ENCODE measurements at places on chromosomes 13 and 19. TPM values are rescaled to one million over a fixed set of nuclear protein-coding genes. Genes with fewer than 3 reads are reported as not detected.

Gene TPTE2
- total RNA-seq: not detected

DNA sequence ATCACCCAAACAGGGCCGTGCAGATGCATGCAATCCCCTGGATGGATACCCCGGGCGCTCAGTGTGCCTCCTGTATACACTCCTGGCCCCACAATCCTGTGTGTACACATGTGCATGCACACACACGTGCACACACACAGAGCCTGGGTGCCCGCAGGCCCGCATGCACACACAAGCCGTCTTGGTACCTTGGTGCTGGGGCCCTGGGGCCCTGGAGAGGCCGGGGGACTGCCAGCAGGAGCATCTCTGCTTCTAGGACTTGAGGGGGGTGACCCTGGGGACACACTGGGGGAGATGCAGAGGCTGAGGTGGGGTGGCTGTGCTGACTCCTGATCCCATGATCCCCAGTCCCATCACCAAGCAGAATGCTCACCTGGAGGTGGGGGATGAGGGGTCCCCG lies 15.6 kb upstream of the EPOR start:
- DNase-seq: no peak

- no peak for DNase-seq
Observed at GRCh38 chr19:7550987-7551761, 15.7 kb downstream of the PNPLA6 start.

DNA sequence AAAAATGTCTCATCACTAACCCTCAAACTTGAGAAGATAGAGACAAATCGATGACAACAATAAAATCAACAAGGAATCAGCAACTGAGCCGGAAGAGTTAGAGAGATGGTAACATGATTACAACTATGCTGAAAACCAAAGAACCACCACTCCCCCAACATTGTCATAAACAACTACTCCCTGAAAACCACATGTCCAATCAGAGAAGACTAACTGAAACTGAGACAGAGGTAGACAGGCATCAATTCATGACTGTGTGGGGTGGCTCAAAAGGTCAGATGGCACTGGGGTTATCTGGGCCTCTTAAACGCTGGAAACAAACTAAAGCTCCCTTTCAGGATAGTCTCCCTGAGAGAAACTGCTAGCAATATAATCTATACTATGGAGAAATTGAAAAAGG lies 488.8 kb downstream of the KCTD12 start:
- no peak for DNase-seq

DNA sequence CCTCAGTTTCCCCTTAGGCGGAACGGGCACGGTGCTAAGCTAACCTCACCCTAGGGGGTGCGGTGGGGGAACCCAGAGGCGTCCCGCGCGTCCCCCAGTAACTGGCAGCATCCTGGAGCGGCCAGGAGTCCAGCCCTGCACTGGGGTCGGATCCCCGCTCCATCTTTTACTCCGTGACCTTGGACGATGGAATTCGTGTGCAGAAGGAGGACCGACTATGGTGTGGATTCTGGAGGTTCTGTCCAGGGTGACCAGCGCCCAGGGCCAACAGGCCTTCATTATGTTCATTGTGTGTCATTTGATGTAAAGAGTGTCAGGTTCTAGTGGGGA lies 630 bp downstream of the SPPL2B start:
- DNase-seq: no peak

DNA sequence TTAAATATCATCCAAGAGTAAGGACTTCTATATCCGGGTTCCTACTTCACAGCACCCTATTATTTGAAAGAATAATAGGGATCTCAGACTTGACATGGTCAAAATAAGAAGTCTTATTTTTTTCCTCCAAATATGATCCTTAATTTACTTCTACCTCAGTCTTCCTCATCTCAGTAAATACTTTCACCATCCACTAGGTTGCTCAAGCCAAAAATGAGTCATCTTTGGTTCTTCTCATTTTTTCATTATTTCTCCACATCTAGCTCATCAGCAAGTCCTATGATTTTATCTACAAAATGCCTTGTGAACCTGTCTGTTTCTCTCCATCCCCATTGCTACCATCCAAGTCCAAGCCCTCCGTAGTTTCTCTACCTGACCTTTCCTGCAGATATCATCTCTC lies 121.9 kb upstream of the GJB6 start:
- no peak for DNase-seq

DNA sequence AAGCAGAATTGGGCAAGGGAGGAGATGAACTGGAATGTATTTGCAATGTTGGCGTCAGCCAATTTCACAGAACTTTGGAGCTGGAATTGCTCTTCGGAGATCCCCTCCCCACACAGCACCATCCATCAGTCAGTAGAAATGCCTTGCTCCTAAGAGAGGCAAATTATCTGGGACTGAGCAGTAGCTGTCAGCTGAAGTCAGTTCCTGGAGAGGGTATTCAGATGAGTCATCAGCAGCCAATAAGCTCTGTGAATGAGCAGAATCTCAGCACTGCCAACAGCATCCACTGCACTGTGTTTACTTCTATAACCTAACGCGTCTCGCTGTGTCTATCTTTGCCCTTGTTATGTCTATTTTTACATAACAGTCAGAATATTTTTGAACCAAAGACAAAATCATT lies 213.7 kb downstream of the SLITRK5 start:
- DNase-seq: no peak

Gene MCF2L
- 38.9 TPM for total RNA-seq

- no peak for DNase-seq
Observed at GRCh38 chr13:30375265-30375835, 46.9 kb upstream of the UBE2L5 start.

DNA sequence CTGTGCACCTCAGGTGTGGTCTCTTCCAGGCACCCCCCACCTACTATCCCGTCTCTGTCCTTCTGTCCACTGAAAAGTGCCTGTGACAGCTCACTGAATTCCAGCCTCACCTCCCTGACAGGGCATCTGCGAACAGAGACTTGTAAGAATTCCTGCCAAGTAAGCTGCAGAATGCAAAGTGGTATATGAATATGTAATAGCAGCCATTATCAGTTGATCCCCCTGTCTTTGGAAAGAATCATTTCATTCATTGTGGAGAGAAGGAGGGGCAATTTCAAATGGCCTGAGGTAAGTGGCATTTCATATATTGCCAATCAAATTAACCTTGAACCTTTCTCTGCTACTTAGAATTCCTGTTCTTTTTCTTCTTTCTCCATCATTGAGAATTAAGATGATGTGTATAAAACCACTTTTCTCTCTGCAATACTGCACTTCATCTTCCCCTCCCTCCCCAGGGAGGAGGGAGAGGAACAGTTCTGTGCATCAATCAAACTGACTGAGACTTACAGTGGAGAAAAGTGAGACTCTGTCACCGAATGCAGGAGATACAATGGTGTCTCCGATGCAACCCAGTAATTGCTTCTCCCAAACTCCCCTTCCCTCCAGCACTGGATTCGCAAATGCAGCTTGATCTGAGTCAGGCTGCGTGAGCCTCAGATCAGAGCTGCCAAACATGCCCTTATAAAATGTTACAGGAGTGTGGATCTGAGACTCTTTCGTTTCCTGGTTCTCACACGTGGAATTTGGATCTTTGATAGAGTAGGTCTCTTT lies 91.7 kb downstream of the SLC10A2 start:
- DNase-seq: no peak

GRCh38 chr13:81686877-81687276 lies 1346.0 kb upstream of the SPRY2 start:
- no peak for DNase-seq
